ENCODE measurements at places on chromosomes 5 and 9. TPM values are rescaled to one million over a fixed set of nuclear protein-coding genes. Genes with fewer than 3 reads are reported as not detected.

ADAMTS13 gene
- total RNA-seq: 0.60 TPM

SGCD gene
- 4.8 TPM for total RNA-seq

ROPN1L gene
- 2.3 TPM for total RNA-seq

ANKRD55 gene
- total RNA-seq: not detected

NMUR2 gene
- 0.08 TPM for total RNA-seq

CMYA5 gene
- 0.06 TPM for total RNA-seq

SPINK13 gene
- total RNA-seq: 0.38 TPM

SLC9A3 gene
- 2.2 TPM for total RNA-seq

CNTNAP3B gene
- 15.0 TPM for total RNA-seq

BARHL1 gene
- 0.03 TPM for total RNA-seq

CAMLG gene
- total RNA-seq: 28.3 TPM

PCDHA9 gene
- total RNA-seq: not detected

ABCA2 gene
- total RNA-seq: 28.7 TPM

TSLP gene
- not detected for total RNA-seq

EFNA5 gene
- total RNA-seq: 16.3 TPM

DEPDC1B gene
- total RNA-seq: 15.4 TPM

C9orf50 gene
- total RNA-seq: not detected

ELAVL2 gene
- 0.04 TPM for total RNA-seq

RANBP3L gene
- total RNA-seq: not detected

ARRDC3 gene
- total RNA-seq: 4.9 TPM

TAS2R1 gene
- not detected for total RNA-seq

PCDHB15 gene
- total RNA-seq: 0.13 TPM

MYOZ3 gene
- total RNA-seq: 0.06 TPM

PLEKHG4B gene
- total RNA-seq: 1.8 TPM

TLE1 gene
- total RNA-seq: 80.1 TPM

PLAC8L1 gene
- total RNA-seq: not detected
